ENCODE measurements at places on chromosomes 5 and 9. TPM values are rescaled to one million over a fixed set of nuclear protein-coding genes. Genes with fewer than 3 reads are reported as not detected.

DNA sequence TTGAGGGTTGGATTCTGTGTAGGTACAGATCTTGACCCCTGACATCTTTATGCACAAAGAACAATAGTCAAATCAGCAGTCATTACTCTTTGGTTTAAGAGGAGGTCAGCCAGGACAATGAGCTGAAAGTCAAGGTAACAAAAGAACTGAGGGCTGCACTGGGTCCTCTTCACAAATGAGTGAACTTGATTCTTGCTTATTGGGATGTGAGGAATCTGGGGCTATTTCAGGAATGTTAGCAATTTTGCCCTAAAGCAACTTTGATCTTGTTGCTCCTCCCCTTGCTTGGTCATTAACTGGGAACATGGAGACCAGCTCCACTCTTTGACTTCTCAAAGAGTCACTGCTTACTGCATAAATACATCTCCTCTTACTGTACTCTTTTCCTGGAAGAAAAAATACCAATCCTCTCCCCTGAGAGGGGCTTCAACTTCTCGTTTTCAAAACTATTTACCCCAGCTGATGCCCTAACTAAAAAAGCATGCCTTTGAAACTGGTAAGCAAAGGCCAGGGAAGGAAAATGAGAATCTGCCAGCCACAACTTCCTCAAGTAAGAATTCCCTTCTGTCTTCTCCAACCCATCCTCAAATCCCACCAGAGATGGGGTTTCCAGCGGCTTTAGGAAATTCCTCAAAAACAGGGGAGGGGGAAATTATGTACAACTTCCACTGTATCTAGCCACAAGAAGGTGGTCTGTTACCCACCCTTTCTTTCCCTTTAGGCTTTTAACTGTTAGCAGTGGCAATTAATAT lies 368.3 kb downstream of the ENC1 start:
- no peak overlapping the region for H3K4me3 ChIP-seq
- peak overlapping the region; percentile 27 for H3K27ac ChIP-seq
- H3K27me3 ChIP-seq, result no peaks in the 10 kb centered on the region
- DNase-seq, result no peak
- no peaks in the 10 kb centered on the region for H3K36me3 ChIP-seq

DNA sequence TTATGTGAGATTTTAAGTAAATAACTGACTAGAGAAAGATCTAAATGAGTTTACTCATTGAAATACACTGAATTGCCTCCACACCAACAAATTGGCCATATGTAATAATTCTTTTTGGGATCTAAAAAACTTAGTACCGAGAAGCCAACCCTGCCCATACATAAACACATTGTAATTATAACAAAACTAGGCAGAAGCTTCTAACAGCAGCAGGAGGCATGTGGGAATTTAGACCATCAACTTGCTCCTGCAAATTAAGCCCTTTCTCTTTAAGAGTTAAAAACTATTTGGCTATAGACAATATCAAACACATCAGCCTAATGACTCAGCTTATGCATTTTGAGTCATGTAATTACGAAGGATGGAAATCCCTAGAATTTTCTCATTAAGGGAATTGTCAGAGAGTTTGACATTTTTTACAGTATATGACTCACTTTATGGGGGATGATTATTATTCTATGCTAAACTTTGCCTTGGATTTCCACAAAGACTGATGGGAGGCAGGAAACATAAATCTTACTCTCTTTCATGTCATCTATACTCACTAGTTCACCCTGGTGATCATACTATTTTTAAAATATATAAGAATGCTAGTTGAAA lies 1.0 kb downstream of the IL7R start:
- H3K4me1 ChIP-seq, result no peaks in the 10 kb centered on the region
- DNase-seq, result no peak
- no peaks in the 10 kb centered on the region for H3K27me3 ChIP-seq
- no peak overlapping the region for H3K27ac ChIP-seq
- no peaks in the 10 kb centered on the region for H3K36me3 ChIP-seq

DNA sequence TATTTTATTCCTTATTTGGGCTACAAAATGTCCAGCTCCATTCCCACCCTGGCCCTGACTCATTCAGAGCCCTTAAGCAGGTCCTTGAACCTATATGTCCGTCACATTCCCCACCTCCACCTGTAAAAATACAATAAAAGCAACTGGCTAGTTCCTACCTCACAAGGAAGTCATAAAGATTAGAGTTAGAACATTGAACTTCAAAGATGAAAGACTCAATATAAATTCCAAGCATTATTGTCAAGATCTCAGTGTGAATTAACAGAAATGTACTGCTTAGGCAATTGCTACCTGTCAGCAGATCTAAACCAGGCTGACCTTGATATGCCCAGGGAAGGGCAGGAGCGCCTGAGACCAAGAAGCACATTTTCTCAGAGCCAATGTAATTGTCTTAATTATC lies 221.8 kb downstream of the ENC1 start:
- no peak overlapping the region for H3K27ac ChIP-seq
- no peak overlapping the region for H3K4me3 ChIP-seq
- no peaks in the 10 kb centered on the region for H3K4me1 ChIP-seq
- DNase-seq, result no peak
- H3K36me3 ChIP-seq, result no peaks in the 10 kb centered on the region

GRCh38 chr5:88675708-88676636 lies 207.0 kb downstream of the MEF2C start:
- H3K4me3 ChIP-seq, result peak overlapping the region; percentile 45
- no peak for DNase-seq
- H3K36me3 ChIP-seq, result no peaks in the 10 kb centered on the region
- H3K27ac ChIP-seq, result no peak overlapping the region
- H3K4me1 ChIP-seq, result peaks cover 14% of the 10 kb centered on the region

DNA sequence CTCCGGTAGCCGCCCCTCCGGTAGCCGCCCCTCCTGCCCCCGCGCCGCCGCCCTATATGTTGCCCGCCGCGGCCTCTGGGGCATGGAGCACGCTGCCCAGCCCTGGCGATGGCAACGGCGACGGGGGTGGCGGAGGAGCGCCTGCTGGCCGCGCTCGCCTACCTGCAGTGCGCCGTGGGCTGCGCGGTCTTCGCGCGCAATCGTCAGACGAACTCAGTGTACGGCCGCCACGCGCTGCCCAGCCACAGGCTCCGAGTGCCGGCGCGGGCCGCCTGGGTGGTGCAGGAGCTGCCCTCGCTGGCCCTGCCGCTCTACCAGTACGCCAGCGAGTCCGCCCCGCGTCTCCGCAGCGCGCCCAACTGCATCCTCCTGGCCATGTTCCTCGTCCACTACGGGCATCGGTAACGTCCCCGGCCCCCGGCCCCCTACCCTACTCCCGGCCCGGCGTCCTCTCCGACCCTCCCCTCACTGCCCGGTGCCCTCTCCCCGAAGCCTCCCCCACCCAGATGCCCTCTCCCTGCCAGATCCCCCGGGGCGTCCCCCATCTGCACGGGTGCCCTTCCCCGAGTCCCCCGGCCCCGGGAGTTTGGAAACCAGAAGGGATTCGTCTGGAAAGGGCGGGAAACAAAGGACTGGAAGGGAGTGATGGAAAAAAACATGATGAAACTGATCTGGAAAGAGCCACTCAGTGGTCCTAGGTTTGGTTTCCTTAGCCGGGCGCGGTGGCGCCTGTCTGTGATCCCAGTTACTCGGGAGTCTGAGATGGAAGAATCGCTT lies 417 bp downstream of the SRD5A1 start:
- no peaks in the 10 kb centered on the region for H3K27me3 ChIP-seq
- peak overlapping the region; percentile 94 for H3K27ac ChIP-seq
- H3K4me1 ChIP-seq, result no peaks in the 10 kb centered on the region

DNA sequence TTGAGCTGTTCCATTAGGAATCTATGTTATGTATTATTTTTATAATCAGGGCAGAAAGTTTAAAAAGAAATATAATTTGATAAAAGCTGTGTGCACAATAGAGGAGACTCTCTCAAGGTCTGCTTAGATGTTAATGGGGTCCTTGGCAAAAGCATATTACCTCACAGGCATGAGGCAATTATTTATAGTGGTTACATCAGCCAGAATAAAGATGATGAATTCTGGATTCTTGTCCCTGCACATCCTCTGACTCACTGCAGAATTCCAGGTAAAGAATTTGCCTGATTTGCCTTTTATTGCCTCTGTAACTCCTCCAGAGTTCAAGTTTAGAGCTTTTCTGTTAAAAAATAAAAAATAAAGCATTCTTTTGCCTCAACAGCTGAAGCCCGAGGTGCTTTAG lies 253.6 kb downstream of the MAST4 start:
- H3K4me1 ChIP-seq, result no peaks in the 10 kb centered on the region
- no peak for DNase-seq
- no peak overlapping the region for H3K4me3 ChIP-seq
- H3K27me3 ChIP-seq, result no peaks in the 10 kb centered on the region

- H3K27me3 ChIP-seq, result no peaks in the 10 kb centered on the region
- no peak overlapping the region for H3K27ac ChIP-seq
- no peaks in the 10 kb centered on the region for H3K4me1 ChIP-seq
- DNase-seq, result no peak
These were observed 1116.0 kb upstream of the SEMA6A start for GRCh38 chr5:117690612-117691011.

GRCh38 chr5:114305402-114306207 lies 56.3 kb upstream of the KCNN2 start:
- H3K27me3 ChIP-seq, result no peaks in the 10 kb centered on the region
- H3K27ac ChIP-seq, result no peak overlapping the region
- no peaks in the 10 kb centered on the region for H3K4me1 ChIP-seq
- no peaks in the 10 kb centered on the region for H3K36me3 ChIP-seq
- no peak for DNase-seq

GRCh38 chr9:93699650-93700049 lies 123.3 kb downstream of the PHF2 start:
- DNase-seq, result no peak
- H3K4me3 ChIP-seq, result no peak overlapping the region
- H3K4me1 ChIP-seq, result no peaks in the 10 kb centered on the region
- no peak overlapping the region for H3K27ac ChIP-seq
- no peaks in the 10 kb centered on the region for H3K27me3 ChIP-seq

DNA sequence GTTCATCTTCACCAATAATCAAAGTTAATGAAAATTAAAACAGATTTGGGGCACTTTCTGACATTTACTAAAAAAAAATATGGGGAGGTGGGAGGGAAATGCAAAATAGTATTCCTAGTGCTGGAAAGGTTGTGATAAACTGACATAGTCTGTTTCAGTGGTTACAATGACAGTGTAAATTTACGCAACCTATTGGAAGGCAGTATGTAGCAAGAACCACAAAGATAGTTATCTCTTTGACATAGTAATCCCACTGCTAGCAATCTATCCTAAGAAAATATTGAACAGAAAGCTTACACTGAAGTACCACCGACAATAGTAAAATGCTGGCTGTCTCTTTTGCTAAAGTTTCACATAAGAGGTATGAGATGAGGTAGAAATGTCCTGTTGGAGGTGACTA lies 15.1 kb upstream of the EPB41L4B start:
- no peak overlapping the region for H3K4me3 ChIP-seq
- DNase-seq, result no peak
- H3K27ac ChIP-seq, result no peak overlapping the region
- H3K36me3 ChIP-seq, result no peaks in the 10 kb centered on the region

DNA sequence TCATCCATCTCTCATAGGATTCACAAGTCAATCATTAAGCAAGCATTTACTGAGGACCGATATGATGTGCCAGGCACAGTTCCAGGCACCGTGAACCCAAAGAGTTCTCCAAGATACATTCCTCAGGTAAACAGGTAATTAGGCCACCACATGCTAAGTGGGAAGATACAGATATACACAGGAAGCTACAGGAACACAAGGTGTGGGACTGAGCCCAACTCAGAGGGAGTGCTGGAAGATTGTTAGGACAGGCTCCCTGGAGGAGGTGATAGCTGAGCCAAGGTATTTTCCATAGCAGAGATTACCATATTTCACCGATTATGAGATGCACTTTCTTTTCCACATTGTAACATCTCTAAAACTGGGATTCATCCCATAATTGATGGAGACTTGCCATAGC lies 31.4 kb upstream of the RAI14 start:
- no peaks in the 10 kb centered on the region for H3K27me3 ChIP-seq
- no peak overlapping the region for H3K27ac ChIP-seq
- H3K4me3 ChIP-seq, result no peak overlapping the region

GRCh38 chr5:174111287-174111973 lies 65.9 kb downstream of the NSG2 start:
- no peak overlapping the region for H3K27ac ChIP-seq
- no peak for DNase-seq
- H3K27me3 ChIP-seq, result no peaks in the 10 kb centered on the region
- H3K4me1 ChIP-seq, result no peaks in the 10 kb centered on the region

DNA sequence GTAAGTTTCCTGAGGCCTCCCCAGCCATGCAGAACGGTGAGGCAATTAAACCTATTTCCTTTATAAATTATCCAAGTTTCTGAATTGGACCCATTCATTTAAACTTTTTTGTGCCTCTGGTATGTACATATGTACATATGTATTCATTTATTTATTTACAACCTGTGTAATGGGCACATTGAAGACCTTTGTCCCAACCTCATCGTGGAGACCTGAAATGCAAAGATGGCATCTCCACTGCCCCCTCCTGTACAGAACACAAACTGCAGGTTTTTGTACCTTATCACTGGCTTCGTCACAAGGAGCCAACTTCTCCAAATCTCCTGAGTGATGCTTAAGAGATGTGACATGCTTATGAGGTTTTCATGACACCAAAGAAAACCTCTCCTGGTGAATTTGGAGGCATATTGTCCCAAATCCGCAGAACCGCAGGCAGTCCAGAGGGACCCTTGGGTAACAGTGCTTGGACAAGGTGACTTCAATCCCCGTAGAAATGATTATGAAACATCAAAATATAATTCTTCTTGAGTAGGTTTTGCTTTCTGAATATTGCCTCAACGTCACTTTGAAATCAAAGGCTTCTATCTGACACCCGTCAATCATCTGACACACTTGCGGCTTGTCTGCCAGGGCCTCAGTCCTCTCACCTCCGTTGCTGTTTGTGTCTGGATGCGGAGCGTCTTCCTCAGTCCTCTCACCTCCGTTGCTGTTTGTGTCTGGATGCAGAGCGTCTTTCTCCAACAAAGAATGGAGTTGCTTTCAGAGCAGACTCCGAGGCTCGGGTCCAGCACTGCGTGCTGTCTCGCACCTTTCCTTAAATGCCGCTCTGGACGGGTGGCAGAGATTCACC lies 135.0 kb upstream of the IRX4 start:
- no peaks in the 10 kb centered on the region for H3K4me1 ChIP-seq
- H3K4me3 ChIP-seq, result no peak overlapping the region
- DNase-seq, result no peak
- H3K27me3 ChIP-seq, result no peaks in the 10 kb centered on the region
- H3K27ac ChIP-seq, result no peak overlapping the region
- no peaks in the 10 kb centered on the region for H3K36me3 ChIP-seq

The SLC1A3 gene
- 87.5 TPM for total RNA-seq

The NAIF1 gene
- total RNA-seq, result 13.1 TPM

The TBCA gene
- total RNA-seq, result 109 TPM

The ZNF354C gene
- 8.2 TPM for total RNA-seq

The TSTD2 gene
- total RNA-seq, result 25.9 TPM

The SIL1 gene
- total RNA-seq, result 48.2 TPM

The CCDC192 gene
- total RNA-seq, result not detected

The PCDHGB3 gene
- 10.2 TPM for total RNA-seq

The FOXD4 gene
- not detected for total RNA-seq

The LECT2 gene
- total RNA-seq, result not detected

Measured in breast epithelium (tissue), 4 donors.